Stimulated activated CD4-positive, alpha-beta T cell treated with anti-CD3 and anti-CD28 coated beads, Interleukin-12 subunit alpha, Interleukin-12 subunit beta, amount 100 ng/mL, for 48 hours (primary cell): ENCODE measurements at places on chromosomes 3 and 15.

GRCh38 chr3:138348754-138349739 lies 668 bp downstream of the MRAS start:
- no peak for DNase-seq

DNA sequence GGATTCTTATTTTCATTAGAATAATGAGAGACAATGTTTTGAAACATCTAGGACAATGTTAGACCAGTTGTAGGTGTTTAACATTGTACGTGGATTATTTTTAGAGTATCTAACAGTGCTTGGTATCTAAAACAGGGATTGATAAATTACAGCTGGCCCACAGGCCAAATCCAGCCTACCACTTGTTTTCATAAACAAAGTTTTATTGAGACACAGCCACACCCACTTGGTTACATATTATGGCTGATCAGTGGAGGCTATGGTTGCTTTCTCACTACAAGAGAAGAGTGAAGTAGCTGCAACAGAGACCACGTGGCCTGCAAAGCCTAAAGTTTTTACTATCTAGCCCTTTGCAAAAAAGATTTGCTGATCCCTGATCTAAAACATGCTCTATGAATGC lies 223.1 kb upstream of the CTNNB1 start:
- DNase-seq = no peak

- DNase-seq = no peak
Measured at GRCh38 chr3:146921693-146922092, 316.5 kb upstream of the PLSCR5 start.

- no peak for DNase-seq
Measured at GRCh38 chr3:157794771-157795170, 291.6 kb upstream of the VEPH1 start.

DNA sequence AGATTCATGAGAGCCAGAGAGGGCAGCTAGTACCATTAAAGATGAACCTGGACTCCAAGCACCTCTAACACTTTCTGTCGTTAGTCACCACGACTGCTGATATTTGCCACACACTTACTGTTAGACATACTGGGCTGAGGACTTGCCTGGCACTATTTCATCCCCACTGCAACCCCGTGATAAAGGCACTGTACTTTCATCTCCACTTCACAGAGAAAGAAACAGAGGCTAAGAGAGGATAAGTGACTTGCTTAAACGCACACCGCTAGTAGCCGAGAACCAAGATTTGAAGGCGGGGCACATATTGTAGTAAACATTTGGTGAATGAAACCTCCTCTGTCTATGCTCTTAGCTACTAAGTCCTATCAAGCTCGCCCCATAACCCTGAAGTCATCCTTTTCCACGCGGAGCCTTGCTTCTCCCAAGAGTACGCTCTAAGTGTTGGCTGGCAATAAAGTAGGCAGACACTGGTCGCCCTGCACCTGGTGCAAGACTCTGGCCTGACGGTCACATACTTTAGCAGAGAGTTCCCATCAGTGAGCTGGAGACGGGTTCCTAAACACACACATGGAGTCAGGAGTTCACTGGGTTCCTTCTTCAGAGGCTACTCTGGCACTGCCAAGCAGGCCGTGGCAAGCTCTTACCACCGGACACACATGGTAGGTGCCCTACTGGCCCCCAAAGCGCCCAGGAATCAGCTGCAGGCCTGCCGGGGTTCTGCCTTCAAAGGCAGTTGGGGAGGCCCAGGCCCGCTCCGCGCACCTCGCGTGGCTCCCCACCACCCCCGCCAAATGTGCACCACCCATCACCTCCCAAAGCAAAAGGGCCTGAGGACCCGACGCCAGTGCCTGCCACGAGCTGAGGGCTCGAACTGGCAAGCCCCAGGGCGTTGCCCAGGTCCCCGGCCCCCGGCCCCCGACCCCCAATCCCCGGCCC lies 951 bp downstream of the POMGNT2 start:
- DNase-seq = no peak

GRCh38 chr15:27456807-27457206 lies 485.8 kb downstream of the GABRG3 start:
- DNase-seq = no peak

- no peak for DNase-seq
Measured at GRCh38 chr3:66762916-66763693, 235.0 kb upstream of the KBTBD8 start.

- DNase-seq = no peak
Measured at GRCh38 chr3:183490653-183491052, 62.2 kb upstream of the MCF2L2 start.

DNA sequence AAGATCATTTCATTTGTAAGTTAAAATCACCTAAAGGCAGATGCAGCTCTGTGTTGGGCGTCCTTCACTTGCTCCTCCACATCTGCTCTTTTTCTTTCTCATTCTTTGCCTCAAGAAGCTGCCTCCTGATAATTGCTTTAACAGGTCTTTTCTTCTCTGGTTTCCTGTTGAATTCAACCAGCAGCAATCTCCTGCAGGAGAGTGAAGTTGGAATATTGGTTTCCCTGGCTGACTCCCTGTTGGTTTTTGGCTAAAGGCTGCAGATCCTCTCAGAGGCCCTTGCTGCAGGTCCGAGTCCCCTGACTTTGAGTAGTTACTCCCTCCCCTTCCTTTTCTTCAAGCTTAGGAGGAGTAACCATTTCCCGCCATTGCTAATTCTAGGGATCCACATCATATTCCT lies 4.2 kb downstream of the TP63 start:
- DNase-seq = no peak

DNA sequence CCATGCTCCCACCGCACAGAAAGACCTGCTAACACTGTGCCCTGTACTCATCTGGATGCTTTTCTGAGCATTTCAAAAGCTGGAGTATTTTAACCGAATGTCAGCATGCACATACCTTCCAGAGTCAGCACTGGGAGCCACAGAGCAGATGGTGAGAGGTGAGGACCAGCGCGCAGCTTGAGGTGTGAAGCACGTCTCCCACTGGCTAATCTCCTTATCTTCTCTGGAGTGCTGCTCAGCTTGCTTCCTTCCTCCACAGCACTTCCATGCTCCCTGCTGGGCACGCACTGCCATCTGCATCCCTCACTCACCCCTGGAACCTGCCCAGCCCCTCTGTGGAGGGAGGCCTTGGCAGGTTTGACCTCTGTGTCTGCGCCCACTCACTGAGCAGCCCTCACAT lies at the start of gene GNB5:
Gene GNB5, minus strand, starts transcription at position 186 of the 400 bp plus-strand sequence. CDS start 6,716 bp downstream, outside the sequence.
- no peak for DNase-seq

GRCh38 chr3:177812492-177812891 lies 615.2 kb upstream of the TBL1XR1 start:
- DNase-seq = no peak

DNA sequence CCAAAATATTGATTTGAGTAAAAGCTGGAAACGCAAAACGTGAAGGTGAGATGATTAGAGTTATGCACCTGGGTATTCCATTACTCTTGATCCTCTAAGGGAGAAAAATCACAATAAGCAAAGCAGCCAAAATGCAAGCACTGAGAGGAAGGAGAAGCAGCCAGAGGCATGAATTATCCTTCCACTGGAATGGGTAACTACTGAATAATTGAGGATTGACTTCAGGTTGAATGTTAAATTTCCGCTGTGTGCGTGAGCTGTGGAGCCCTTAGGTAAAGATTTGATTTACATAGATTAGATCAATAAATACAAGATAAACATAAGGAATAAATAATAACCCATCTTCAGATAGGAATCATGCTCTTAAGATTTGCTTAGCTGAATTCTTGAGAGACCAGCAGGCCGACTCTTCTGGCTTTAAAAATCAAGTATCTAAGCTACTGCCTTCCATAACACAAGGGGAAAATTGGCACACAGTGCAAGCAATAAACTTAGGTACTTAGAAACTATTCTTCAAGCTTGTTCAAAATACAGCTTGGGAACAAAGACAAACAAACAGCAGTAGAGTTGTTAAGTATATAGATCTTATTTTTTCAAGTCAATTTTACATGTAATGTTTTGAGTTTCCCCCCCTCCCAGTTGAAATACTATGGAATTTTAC lies 1459.5 kb downstream of the ZPLD1 start:
- no peak for DNase-seq
